ENCODE measurements at places on chromosomes 7 and 10.

DNA sequence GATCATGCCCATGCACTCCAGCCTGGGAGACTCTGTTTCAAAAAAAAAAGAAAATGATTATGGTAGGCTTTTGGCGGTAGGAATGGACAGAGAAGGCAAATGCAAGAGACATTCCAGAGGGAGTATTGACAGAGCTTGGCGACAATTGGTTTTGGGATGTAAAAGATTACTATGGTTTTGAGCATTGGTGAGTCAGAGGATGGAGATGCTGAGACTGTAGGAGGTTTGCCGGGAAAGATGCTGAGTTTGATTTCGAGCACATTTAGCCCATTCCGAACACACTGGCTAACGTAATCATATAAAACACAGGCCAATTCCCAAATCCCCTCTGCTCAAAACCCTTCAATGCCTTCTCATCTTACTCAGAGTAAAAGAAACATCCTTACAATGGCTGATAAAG lies 161.6 kb upstream of the MKLN1 start:
- no peak for DNase-seq

DNA sequence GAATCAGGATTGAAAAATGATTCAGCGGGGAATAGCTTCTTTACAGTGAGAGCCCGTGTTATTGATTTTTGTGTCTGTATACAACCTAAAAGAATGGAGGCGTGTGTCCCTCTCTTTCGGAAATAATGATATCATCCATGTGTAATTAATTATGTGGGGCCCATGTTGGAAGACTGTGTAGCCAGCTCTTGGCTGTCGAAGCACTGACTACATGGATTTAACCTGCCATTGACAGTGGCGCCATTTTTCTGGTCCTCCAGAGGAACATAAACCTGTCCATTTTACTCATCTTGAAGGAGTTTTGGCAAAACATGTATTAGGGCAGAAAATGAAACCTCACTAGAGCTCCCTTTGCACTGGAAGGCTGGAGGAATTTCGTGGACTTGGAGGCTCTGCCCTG lies 119.6 kb downstream of the ITIH5 start:
- no peak for DNase-seq

GRCh38 chr10:75663947-75664664 lies 232.7 kb downstream of the LRMDA start:
- no peak for DNase-seq

GRCh38 chr7:137755427-137755826 lies 91.3 kb downstream of the DGKI start:
- no peak for DNase-seq

DNA sequence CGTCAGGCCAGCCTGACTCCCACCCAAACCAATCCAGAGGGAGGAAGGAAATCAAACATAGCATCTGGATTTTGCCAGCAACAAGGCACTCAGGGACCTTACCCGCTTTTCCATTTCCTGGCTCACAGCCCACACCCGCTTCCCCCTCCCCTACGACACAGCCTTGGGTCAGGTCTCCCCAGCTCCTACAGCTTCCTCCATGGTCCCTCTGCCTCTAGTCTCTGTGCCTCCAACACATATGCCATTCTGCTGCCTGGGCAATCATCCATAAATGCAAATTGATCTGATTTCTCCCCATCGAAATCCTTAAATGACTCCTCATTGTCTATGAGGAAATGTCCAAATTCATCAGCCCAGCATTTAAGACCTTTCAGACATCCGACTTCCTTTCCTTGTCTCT lies 53.2 kb upstream of the CUX1 start:
- DNase-seq: no peak

GRCh38 chr10:17460756-17461155 lies 6.4 kb upstream of the ST8SIA6 start:
- no peak for DNase-seq

- no peak for DNase-seq
Measured at GRCh38 chr7:120033114-120033513, 239.9 kb upstream of the KCND2 start.

Data from NCI-H2081 treated with DMSO at 0.1 percent for 48 hours (cell line).